Fibroblast of upper back skin (primary cell): ENCODE measurements at places on chromosomes 5 and 9.

GRCh38 chr5:9601055-9601739 lies 29.0 kb downstream of the TAS2R1 start:
- DNase-seq = no peak

DNA sequence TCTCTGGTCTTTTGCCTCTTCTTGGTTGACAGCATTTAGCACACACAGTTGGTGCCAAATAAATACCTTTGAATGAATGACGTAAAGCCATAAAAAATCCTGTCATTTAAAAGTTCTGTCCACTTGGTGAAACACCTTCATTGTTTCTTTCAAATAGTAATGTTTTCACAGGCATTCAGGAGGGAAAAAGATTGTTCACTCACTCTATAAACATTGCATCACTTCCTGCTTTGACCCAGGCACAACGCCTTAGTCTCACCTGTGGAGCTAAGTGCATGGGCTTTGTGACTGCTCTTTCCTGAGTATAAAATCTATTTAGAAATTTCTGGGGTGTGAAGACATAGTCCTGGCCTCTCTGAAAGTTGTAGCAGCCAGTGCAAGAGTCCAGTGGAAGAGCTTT lies 88.9 kb upstream of the CXCL14 start:
- DNase-seq = no peak

DNA sequence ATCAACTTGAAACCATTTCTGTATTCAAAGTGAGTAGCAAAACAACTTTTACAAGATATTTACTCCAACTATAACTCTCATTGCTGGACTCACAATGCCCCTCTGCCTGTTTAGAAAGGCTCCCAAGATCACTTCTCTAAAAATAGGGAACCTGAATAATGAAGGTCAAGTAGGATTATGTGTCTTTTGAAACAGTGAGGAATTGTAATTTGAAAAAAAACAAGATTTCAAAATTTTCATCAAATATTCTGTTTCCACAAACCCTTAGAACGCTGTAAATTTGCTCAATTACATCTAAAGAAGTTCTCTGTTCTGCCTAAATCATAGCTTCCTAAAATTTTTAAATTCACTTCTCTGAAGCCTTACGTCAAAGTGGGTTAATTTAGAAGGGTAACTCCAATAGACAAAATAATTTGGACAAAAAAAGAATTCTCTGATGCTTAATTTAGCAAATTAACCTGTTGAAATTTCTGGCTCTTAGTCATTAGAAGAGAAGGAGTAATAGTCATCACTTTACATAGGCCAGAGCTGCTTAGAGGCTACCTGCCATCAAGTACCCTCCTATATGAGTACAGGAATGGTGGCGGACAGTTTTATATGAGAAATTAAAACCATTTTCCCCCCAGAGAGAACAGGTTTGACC lies 4.0 kb downstream of the ELL2 start:
- DNase-seq = no peak

GRCh38 chr9:22147813-22148527 lies 138.9 kb upstream of the CDKN2B start:
- peak; percentile 52 for DNase-seq

GRCh38 chr5:179909224-179909623 lies 1.5 kb upstream of the TBC1D9B start:
- no peak for DNase-seq

DNA sequence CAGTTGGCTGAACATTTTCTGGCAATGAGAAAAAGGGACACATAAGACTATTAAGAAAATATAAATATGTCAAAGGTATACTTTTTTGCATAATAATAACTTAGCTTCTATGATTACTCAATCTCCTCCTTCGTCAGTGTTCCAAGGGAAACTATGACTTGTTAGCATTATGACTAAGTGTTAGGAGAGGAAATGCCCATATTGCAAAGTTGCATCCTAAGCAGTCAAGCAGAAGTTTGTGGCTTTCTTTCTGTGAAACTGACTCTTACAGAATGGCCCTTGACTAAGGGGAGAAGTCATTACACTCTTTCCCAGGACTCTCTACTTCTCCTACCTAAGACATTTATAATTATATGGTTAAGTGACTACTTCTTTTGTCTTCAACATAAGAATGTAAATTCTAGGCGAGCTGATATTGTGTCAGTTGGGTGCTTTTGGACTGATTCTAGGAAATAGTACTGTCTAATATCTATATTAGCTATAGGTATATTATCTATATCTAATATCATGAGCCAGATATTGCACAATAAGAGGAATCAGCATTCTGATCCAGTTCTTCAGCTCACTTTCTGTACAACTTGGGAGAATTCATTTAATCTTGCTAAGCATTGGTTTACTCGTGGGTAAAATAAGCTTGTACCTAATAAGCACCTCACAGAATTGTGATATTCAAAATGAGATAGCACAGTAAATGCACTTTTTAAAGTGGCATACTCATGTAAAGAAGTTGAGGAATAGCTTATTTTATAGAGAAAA lies 16.4 kb upstream of the SPINK6 start:
- no peak for DNase-seq

DNA sequence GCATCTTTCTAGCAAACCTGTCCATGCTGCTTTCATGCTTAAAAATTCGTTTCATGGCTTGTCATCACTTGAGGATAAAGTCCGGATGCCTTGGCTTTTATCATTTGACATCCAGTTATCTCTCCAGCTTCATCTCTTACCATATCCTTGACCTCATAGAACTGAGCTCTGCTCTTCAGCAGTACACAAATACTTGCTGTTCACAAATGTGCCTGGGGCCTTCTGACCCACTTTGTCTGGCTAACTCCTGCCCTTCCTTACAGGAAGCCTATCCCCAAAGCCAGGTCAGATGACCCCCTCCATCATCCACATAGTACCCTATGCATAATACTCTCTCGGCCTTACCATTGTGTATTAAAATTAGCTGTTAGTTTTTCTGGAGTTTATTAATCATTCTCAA lies 249.1 kb downstream of the SAXO1 start:
- no peak for DNase-seq

GRCh38 chr5:108046955-108047670 lies 334.8 kb downstream of the FBXL17 start:
- no peak for DNase-seq

GRCh38 chr5:138503487-138504270 lies 38.4 kb downstream of the EGR1 start:
- peak; percentile 60 for DNase-seq

- DNase-seq = peak; percentile 20
Observed at GRCh38 chr9:107397076-107398044, 92.2 kb downstream of the KLF4 start.

- DNase-seq = no peak
Observed at GRCh38 chr5:107937651-107938355, 267.1 kb upstream of the EFNA5 start.

DNA sequence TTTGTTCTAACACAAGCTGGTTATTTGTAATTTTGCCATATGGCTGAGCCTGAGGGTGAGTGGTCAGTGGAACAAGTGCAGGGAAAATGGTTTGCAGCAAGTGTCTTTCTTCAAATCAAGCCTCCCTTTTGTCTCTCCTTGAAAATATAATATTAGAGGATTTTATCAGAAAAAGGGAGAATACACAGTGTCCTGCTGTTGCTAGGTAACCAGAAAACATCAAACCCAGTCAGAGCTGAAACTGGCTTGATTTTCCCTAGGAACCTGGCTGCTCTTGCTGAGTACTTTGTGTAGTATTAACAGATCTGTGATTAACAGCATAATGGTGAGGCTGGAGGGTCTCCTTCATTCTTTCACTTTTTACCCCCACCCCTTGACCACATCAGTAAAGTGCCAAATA lies 314.0 kb downstream of the ARHGEF28 start:
- no peak for DNase-seq

- DNase-seq = peak; percentile 89
Observed at GRCh38 chr5:118233606-118234005, 754.7 kb downstream of the DTWD2 start.

DNA sequence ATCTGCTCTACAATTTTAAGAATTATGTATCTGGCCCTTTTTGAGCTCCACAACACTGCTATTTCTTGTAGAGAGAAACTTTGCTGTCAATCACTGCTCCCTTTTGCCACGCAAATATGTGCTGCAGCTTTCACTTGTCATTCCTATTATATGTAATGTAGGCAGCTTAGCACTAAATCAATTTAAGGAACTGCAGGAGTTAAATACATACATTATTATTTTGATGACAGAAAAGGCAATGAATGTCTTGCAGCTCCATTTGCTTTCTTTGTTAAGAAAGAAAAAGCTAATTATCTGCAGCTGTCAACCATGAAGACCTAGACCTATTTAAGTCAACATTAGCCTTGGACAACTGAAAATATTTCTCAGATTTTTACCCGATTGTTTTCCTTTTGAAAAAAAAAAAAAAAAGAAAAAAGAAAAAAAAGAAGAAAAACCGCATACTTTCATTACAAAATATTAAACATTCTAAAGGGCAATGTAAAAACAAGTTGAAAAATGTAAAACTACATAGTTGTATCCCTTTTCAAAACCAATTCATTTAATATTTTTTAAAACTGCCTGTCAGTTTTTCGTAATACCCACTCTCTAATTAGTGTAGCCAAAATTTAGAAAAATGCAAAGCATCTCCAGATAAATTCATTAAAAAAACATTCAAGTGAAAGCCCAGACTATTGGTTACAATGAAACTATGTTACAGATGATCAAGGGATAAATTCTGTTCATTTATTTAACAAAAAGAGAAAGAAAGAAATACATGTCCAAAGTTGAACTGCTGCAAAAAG lies 57.2 kb downstream of the RFX3 start:
- DNase-seq = no peak

- DNase-seq = no peak
Observed at GRCh38 chr9:130010151-130010988, 32.6 kb downstream of the FNBP1 start.

DNA sequence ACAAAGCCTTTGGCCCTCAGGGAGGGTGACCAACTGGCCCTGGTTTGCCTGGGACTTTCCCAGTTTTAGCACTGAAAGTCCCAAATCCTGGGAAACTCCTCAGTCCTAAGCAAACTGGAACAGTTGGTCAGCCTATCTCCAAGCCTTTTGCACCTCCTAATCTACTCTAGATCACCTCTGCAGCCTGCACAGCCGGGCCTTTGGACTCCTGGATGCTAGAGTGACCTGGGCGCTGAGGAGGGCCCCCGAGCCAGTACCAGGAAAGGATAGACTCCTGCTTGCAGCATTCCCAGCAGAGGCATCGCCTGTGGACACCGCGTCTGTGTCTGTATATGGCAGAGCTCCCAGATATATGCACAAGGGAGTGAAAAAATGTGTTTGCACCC lies 15.1 kb downstream of the IRF1 start:
- no peak for DNase-seq

DNA sequence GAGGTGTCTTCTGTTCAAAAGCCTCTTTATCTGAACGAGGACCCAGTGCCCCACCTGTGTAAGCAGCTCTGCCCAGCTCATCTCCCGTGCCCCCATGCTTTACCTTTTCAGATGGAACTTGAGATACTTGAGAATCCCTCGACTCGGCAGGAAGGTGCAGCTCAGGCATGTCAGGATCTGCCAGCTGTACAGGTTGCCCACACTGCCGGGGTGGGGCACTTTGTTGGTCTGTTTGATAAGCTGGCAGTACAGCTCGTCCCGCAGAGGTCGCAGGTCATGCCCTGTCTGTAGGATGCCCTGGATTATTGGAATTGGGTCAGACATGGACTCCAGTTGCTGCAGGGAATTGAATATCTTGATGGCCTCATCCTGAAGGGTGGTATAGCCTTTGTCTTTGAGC lies 58.0 kb upstream of the RETREG1 start:
- no peak for DNase-seq

DNA sequence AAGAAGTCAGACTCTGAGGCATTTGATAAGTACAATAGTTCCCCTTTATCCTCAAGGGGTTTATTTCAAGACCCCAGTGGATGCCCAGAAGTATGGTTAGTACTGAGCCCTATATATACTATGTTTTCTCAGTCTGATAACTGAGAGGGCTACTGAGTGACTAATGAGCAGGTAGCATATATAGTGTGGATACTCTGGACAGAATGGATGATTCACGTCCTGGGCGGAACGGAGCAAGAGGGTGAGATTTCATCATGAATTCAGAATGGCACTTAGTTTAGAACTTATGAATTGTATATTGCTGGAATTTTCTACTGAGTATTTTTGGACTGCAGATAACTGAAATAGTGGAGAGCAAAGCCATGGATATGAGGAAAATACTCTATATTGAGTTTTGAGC lies 457.6 kb downstream of the PLK2 start:
- no peak for DNase-seq

GRCh38 chr5:103889500-103890209 lies 327.1 kb upstream of the NUDT12 start:
- DNase-seq = no peak

- peak; percentile 52 for DNase-seq
Observed at GRCh38 chr5:53970475-53970874, 339.9 kb downstream of the ARL15 start.

DNA sequence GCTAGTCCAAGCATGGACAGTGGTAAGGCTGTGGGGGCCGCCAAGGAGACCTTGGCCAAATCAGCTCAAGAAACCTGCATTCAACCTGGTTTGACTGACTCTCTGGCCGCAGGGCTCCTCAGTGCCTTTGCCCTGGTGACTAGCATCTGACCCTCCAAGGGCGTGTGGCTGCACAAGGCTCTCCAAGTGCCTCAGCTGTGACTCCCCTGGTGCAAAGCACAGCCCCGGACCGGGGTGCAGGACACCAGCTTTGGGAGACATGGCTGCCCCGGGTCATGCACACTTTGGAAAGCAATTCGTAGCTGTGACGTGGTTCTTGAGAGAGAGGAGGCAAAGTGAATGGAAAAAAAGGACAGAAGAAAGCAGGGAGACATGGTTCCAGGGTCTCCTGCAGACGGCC lies 245.2 kb upstream of the IRX2 start:
- no peak for DNase-seq

DNA sequence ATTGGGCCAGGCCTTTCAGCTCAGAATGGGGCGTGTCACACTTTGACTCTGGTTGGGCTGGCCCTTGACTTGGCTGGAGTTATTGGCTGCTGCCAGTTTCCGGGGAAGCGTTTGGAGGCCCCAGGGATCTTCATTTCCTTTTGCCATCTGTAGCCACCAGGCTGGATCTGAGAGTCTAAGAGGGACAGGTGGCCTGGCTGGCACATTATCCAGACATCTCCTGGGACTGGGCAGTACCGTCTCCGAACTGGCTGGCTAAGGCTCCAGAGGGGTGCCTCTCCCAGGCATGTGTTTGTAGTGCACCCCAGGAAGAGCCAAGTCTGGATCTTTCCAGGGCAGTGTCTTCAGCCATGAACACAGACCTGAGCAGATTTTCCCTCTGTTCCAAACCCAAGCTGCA lies 9.7 kb upstream of the JADE2 start:
- DNase-seq = no peak

- peak; percentile 28 for DNase-seq
Observed at GRCh38 chr5:171311322-171312077, 2.5 kb downstream of the TLX3 start.

DNA sequence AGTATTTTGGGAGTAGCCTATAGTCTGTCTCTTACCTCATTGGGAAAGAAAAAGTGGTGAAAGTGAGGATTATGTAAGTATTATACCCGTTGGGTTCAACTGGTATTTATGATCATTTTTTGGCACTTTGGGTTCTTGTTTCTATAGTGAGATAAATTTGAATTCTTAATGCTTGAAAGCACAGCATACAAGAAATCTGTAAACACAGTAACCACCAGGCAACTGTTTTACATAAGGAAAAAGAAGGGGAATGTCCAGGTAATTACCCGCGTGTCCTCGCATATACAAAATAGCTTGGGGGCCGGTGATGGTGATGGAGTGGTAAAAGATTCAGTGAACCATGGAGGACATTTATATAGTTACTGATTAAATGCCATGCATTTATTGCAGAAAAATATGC lies 60.5 kb downstream of the BASP1 start:
- DNase-seq = no peak

GRCh38 chr9:27847818-27848217 lies 274.5 kb upstream of the C9orf72 start:
- no peak for DNase-seq

GRCh38 chr5:157451806-157452205 lies 8.2 kb upstream of the NIPAL4 start:
- DNase-seq = no peak
